Activated effector memory CD4-positive, alpha-beta T cell treated with Interleukin-2 at 50 U/mL for 16 hours (primary cell): ENCODE measurements at places on chromosomes 13 and 19.

- DNase-seq = no peak
These were observed 29.4 kb upstream of the KDM4B start for GRCh38 chr19:4939466-4939865.

DNA sequence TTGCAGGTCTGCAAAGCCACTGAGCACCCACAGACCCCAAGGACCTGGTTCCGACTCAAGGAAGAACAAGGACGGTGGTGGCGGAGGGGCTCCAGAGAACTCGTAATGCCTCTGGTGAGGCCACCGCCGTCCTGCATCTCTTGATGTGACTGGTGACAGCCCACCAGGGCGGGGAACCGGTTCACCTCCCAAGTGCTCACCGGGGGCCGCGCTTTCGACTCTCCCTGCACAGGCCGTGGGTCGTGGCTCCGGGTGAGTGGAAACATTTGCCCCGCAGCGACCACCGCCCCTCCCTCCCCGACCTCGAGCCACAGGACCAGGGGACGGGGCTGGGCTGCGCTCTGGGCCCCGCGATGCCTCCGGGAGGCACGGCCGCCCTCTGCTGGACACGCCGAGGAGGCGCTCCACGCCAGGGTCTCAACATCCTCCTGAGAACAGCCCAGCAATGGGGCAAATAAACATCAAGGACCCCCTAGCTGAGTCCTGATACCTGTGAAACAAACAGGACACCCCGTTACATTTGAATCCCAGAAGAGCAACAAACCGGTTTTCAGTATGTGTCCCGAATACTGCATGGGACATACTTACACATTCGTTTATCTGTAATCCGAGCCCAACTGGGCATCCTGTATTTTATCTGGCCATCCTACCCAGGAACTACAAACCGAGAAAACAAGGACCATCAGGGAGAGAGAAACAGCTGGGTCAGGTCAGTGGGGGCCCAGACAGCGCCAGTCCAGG lies 3.9 kb upstream of the PLPP2 start:
- peak; percentile 15 for DNase-seq

GRCh38 chr19:56765137-56765536 lies 75.4 kb downstream of the PEG3 start:
- DNase-seq = no peak

DNA sequence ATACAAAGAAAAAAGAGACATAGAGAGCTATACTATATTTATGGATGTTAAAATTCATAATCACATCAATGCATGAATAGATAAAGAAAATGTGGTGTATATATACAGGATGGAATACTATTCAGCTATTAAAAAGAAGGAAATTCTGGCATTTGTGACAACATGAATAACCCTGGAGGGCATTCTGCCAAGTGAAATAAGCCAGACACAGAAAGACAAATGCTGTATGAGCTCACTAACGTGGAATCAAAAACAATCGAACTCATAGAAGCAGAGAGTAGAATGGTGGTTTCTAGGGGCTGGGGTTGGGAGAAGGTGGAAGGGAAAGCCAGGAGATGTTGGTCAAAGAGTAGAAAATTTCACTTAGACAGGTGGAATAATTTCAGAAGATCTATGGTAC lies 24.0 kb downstream of the UTP14C start:
- DNase-seq = no peak

DNA sequence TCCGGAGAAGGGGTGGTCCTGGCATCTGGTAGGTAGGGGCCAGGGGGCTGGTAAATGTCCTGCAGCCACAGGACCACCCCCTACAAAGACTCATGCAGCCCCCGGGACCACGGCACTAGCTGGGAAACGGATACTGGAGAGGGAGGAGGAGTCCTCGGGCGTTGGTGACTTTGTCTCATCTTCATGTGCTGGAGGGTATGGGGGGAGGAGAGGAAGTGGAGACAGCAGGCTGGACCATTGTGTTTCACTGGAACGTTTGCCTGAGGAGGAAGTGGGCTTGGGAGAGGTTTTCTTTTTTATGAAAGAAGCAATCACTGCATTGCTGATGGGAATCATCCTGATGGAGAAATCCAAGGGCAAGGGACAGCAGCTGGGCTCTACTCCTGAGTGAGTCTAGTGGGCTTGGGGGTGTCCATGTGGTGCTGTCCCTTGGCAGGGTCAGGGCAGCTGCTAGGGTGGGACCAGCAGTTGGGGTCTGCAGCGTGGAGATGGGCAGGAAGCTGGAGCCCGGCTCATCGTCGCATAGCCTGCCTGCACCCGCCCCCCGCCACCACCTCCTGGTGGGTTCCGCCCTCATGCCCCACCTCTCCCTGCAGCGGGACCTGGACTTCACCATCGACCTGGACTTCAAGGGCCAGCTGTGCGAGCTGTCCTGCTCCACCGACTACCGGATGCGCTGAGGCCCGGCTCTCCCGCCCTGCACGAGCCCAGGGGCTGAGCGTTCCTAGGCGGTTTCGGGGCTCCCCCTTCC lies 1.7 kb upstream of the ADM5 start:
- DNase-seq = no peak

- DNase-seq = no peak
These were observed 33.0 kb downstream of the KCTD4 start for GRCh38 chr13:45167611-45168554.

GRCh38 chr19:4730740-4731171 lies 7.1 kb upstream of the DPP9 start:
- DNase-seq = peak; percentile 50

DNA sequence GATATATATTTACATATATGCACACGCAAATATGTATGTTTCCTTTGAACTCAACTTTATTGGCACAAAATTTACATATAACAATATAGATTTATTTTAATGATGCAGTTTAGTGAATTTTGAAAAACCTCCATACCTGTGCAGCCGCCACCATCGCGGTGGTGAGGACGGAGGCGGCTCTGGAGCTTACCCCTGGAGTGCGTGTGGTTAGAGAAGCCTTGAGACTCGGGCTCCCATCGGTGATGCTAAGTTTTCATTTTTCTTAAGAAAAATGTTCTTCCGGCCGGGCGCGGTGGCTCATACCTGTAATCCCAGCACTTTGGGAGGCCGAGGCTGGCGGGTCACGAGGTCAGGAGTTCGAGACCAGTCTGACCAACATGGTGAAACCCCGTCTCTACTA lies 31.8 kb downstream of the GJA3 start:
- DNase-seq = no peak
